Vagina (tissue), 2 donors: ENCODE measurements at places on chromosomes 4 and X.

DNA sequence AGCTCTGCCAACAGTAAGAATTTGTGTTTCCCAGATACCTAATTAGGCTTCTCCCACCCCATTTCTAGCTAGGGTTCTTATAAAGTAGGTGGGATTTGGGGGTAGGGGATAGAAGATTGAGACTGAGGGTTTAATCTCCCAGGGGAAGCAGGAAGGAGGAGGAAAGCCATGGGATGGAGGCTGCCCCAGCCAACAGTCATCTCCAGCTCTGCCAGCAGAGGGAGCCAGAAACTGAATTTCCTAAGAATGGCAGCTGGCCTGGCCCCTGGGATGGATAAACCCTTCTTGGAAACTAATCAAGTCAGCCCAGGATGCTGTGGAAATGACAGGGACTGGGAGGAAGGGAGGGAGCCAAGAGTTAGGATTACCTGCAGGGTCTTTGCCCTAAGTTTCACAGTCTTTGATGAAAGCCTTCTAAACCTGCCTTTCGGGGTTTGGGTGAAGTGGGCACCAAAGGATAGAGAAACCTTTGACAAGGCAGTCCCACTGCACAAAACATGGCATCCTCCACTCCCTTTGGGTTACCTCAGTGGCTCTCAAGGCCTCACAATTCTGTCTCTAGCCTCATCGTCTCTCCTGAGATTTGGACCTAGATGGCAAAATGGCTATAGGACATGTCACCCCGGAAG, 6.7 kb upstream of the ERCC6L start:
- no peak for DNase-seq

DNA sequence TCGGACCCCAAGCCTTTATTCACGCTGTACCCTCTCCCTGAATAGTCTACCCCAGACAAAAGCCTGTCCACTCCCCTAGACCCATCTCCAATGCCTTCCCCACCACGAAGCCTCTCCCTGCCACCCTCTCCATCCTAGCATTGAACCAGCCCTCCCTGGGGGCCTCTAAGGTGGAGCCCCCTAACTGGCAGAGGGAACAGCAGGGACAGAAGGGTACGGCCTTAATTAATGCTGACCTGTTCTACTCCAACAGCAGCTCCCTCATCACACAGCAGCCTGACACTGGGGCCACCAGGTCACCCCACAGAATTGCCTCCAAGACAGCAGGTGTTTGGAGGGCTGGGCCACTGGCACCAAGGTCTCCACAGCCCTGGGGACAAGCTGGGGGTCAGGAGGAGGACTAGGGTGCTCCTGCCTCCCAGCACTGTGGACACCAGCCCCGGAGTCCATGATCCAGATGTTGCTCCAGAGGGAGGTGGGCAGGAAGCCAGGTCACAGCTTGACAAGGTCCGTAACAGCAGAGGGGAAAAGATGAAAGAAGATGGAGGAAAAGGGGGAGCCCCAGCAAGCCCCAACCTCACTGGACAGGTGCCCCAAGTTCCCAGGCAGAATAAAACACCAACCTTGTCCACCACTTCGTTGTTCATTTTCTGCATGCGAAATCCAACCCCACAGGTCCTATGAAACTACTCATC, 3.7 kb downstream of the CRMP1 start:
- no peak for DNase-seq

GRCh38 chr4:181796502-181796901, 446.7 kb upstream of the TENM3 start:
- no peak for DNase-seq

GRCh38 chrX:20571611-20572010, 304.9 kb upstream of the RPS6KA3 start:
- DNase-seq, result no peak

DNA sequence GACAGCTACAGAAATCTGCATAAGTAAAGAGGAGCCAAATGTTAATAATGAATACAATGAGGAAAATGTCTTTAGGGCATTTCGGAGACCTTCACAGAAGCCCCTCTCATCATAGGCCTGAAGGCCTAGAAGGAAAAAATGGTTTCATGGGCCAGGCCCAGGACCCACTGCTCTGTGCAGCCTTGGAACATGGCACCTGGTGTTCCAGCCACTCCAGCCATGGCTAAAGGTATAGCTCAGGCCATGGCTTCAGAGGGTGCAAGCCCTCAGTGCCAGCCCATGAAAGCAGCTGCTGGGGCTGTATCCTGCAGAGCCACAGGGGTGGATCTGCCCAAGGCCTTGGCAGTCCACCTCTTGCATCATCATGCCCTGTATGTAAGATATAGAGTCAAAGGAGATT, 261.1 kb downstream of the SNCA start:
- no peak for DNase-seq

DNA sequence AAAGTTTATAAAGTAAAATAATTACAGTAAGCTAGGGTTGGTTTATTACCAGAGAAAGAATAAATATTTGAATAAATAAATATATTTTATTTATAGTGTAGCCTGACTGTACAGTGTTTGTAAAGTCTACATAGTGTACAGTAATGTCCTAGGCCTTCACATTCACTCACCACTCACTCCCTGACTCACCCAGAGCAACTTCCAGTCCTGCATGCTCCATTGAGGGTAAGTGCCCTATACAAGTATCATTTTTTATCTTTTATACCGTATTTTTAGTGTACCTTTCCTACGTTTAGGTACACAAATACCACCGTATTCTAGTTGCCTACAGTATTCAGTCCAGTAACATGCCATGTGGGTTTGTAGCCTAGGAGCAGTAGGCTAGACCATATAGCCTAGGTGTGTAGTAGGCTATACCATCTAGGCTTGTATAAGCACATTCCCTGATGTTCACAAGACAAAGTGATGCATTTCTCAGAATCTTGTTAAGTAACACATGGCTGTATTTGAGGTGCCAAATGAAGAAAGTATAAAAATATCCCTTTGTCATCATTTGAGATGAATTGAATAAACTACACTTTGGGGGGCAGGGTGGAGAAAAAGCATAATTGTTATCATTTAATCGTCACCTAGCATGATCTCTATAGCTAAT, 14.7 kb upstream of the KLHL8 start:
- no peak for DNase-seq

DNA sequence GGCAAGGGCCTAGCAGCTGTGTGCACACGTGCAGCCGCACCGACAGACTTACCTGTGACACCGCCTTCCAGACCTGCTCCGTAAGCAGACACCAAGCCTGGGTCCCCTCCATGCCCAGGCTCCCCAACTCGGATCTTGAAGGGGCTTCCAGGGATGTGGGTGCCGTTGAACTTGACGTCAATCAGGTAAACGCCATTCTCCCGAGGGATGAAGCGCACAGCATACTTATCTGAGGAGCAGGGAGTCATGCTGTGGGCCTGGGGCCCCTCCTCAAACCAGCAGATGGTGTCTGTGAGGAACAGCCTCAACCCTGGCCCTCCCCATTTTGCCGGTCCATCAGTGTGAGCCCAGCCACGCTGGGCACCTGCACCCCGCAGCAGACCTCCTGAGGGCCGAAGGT, 24.5 kb downstream of the FLNA start:
- DNase-seq, result no peak
